ENCODE measurements at places on chromosomes 7 and 10.

DNA sequence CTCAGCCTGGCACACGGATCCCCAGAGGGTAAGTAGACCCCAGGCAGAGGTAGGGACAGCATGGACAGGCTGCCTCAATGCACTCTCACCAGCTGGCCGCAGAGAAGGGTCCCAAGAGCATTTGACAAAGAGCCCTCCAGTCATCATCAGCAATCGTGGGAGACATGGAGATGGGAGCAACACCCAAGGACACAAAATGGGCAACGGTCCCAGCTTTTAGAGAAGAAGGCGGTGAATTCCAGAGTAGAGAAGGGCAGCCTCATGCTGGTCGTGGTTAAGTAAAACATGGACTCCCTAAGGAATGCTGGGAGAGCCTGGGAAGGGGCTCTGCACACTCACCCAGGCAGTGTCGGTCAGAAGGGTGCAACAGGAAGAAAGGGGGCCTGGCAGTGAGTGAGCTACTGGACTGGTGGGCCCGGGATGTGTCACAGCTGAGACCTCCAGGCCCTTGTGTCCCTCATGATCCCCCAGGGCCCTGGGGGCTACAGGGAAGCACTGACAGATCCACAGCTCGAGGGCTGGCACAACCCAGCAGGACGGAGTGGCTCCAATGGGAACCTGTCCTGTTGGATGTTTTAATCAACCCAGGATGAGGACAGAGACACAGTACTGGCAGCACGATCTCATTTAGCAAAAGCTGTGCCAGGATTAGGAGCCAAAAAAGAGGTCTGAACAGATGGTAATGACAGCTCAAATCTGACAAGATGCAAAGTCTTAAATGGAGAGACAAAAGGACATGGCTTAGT lies 147.1 kb downstream of the NEURL1 start:
- DNase-seq: no peak

- no peak for DNase-seq
Observed at GRCh38 chr7:81231301-81231838, 312.5 kb upstream of the SEMA3C start.

- no peak for DNase-seq
Observed at GRCh38 chr7:44764081-44764480, 15.4 kb downstream of the ZMIZ2 start.

DNA sequence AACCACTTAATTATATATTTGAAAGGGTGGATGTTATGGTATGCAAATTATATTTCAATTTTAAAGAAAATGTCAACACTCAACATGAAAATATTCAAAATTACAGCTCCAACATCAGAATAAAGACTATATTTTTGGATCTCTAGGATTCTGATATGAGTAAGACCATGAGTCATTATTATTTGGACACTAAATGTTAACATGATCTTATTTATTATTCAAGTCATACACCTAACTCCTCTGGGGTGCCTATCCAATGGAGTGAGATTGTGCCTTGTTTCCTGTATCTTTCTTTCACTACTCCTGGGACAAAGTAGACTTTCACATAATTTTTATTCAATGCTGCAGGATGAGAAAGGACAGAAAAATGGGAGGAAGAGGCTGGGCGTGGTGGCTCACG lies 135.2 kb upstream of the PRSS1 start:
- DNase-seq: no peak

GRCh38 chr7:78472519-78472918 lies 673.9 kb downstream of the PHTF2 start:
- no peak for DNase-seq

- no peak for DNase-seq
Observed at GRCh38 chr10:101969412-101969922, 86.5 kb downstream of the ARMH3 start.

Measured in activated T-cell treated with anti-CD3 and anti-CD28 coated beads, Interleukin-2, amount 50 U/mL, for 72 hours (primary cell).